ENCODE measurements at places on chromosomes 2 and 18.
A peak's percentile ranks its signal among the peaks of the same experiment; 100 is the strongest.

DNA sequence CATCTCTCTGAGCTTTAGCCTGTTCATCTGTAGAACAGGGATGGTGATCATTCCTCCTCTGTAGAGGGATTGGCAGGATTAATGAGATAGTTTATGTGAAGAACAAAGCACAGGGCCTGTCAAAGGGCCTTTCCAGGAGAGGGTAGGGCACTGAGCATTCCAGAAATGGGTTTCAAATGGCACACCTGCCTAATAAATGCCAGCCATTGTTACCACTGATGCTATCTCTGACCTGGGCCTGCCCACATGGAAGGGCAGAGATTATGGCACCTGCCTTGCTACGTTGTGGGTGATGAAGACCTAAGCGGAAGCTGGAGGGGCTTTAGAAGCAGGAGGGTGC, 31.0 kb upstream of the GMPPA start:
- no peak for DNase-seq

DNA sequence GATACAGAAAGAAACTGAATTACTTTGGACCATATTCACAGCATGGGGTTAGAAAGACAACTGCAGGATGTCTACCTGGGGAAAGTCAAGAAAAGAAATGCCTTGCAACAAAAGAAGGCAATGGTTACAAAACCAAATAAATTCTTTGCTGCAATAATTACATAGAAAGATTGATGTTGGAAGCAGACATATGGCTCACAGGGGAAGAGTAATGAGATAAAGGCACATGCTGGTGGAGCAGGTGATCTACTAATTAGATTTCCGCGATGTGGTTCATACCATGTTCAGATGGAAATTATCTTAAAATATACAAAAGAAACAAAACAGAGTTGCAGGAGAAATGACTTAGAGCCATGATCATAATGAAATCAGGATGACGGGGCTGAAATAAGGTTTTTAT, 718.8 kb upstream of the PKDCC start:
- no peak for DNase-seq

- DNase-seq: no peak
These were observed 183.5 kb downstream of the DSC3 start for GRCh38 chr18:30859036-30859435.

GRCh38 chr18:63422864-63423304, 608 bp upstream of the VPS4B start:
- DNase-seq: no peak

GRCh38 chr2:129934044-129934822, 45.2 kb upstream of the RAB6C start:
- DNase-seq: no peak

DNA sequence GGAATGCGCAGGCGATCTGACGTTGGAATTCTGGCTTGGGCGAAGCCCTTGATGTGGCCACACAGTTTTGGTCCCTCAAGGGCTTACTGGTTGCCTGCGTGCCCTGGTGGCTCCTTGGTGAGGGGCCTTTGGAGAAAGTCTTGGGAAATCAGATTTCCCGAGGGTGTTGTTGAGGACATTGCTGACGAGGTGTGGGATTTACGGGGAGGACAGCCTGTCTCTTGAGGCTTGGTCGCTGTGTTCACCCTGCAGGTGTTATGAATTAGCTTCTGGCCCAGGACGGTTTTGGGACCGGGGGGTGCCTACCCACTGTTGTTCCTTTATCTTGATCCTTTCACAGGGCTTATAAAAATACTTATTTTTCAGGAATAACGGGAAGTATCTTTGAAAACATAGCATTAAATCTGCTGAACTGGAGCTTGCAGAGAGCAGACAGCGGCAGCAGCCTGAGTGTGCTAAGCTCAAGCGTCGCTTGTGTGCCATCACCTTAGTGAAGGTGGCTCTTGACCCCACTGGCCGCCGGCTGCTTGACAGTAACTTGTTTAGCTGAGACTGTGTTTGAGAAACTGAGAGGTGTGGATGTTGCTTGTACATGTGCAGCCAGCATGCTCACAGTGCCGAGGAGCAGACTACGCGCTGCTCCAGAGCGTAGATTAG, 4.2 kb downstream of the CTDP1 start:
- no peak for DNase-seq

- no peak for DNase-seq
These were observed 104.9 kb downstream of the ZNF236 start for GRCh38 chr18:76927223-76927725.

DNA sequence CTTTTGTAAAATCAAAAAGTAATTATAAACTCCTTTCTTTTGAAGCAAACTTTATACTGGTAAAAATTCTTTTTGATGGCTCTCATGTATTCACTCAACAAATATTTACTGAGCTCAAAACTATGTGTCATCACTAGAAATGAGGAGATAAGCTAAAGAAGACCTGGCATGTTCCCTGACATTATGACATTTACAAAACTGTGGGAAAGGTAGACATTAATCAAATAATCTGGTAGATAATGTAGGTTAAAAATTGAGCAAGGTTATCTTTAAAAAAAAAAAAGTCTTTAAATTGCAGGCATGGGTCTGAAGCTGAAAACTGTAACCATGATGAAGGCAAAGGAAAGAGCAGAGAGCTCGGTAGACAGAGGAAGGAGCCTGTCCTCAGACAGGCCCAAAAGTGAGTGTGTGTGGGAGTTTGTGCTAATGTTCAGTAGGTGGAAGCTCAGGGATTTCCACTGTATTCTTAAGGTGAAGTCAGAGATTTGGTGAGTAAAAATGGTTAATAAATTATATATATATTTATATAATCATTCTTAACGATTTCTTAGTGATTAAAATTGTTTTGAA, 612.9 kb downstream of the LRP1B start:
- no peak for DNase-seq

GRCh38 chr2:24153478-24153877, 21.4 kb upstream of the FAM228A start:
- no peak for DNase-seq

DNA sequence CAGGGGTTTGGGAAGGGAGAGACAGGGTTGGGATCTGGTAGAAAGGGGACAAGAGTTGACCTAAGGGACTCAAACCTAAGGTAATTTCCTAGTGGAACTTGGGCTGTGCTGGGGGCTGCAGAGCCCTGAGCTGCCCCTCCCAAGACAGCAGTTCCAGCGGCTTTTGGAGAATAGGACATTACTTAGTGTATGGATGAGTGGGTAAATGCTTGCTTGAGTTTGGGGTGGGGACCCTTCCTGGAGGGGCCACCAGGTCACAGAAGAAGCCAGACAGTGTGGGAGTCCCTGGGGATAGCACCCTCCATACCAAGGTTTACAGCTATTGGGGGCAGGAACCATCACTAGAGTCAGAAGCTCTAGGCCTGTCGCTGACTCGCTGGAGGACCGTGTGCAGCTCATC, 111.5 kb downstream of the CAPN13 start:
- DNase-seq: no peak

- no peak for DNase-seq
These were observed 63.7 kb downstream of the COPS8 start for GRCh38 chr2:237149425-237149824.

DNA sequence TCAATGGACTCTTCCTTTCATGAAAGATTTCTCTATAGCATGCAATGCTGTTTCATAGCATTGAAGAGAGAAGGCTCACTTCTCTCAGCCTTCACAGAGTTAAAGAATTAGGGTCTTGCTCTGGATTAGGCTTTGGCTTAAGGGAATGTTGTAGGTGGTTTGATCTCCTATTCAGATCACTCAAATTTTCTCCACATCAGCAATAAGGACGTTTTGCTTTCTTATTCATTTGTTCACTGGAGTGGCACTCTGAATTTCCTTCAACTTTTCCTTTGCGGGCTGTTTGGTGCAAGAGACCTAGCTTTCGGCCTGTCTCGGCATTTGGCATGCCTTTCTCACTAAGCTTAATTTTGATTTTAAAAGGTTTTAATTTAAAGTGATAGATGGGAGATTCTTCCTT, 131.6 kb downstream of the RBMS1 start:
- DNase-seq: no peak

GRCh38 chr2:132400169-132400900, 16.3 kb upstream of the GPR39 start:
- no peak for DNase-seq

- DNase-seq: no peak
These were observed 662.3 kb upstream of the FANCL start for GRCh38 chr2:58903427-58903826.

DNA sequence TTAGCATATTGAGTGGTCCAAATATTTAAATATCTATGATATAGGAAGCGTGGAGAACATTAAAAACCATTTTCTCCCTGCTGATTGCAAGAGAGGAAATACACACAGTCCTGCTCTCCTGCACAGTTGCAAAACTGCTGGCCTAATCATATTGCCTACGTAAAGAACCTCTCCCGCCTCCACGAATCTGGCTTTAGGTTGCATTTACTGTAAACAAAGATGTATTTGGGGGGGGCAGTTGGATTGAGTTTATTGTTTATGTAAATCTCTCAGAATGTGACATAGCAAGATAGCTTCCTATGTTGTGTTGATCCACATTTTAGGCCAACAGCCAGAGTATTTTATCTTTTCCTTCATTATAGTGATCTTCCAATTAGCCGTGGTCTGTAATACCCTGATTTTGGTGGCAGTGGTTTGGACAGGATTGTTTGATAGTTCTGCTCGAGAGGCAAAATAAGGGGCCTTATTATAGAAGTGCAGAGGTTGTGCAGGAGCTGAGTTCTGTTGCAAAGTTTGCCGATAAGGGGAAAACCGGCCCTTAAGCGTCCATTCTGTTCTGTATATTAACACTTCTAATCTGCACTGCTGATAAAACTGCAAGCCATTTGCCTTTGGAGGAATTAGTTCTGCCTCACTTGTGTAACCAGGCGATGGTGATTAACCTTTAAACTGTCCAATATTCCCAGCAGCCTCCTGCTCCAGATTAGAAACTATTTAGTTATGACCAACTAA, 101.6 kb upstream of the SIX3 start:
- DNase-seq: no peak

DNA sequence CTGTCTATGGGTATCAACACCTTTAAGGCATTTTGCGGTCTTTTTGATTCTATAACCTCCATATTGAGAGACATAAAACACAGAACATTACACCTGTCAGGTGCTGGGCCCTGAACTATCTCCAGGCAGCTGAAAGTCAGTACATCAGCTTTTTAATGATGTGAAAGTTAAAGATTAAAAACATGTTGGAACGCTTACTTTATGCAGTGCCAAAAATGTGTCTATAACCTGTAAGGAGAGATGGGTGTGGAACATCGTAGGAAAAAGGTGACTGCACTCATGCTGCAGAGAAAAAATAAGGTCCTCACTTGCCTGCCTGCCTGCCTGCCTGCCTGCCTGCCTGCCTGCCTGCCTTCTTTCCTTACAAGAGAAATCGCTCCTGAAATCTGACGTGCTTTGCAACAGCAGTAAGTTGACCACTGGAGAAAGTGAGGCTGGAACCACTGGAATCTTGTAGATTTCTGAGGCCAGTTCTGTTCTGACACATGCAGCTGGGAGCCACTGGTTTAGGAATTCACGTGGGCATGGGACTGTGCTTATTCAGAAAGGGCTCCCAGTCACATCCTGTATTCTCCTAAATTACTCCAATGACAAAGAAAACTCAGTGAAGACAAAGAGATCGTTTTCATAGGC, 34.1 kb downstream of the BCL11A start:
- no peak for DNase-seq

- DNase-seq: no peak
These were observed 300.9 kb downstream of the CYP26B1 start for GRCh38 chr2:71846669-71847291.

DNA sequence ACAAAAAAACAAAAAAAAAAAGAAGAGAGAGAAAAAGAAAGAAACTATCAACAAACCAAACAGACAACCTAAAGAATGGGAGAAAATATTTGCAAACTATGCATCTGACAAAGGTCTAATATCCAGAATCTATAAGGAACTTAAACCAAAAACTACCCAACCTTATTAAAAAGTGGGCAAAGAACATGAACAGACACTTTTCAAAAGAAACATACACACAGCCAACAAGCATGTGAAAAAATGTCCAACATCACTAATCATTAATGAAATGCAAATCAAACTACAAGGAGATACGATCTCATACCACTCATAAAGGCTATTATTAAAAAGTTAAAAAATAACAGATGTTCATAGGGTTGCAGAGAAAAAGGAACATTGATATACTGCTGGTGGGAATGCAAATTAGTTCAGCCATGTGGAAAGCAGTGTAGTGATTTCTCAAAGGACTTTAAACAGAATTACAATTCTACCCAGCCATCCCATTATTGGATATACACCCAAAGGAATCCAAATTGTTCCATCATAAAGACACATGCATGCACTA, 7.2 kb upstream of the POLE4 start:
- DNase-seq: no peak

DNA sequence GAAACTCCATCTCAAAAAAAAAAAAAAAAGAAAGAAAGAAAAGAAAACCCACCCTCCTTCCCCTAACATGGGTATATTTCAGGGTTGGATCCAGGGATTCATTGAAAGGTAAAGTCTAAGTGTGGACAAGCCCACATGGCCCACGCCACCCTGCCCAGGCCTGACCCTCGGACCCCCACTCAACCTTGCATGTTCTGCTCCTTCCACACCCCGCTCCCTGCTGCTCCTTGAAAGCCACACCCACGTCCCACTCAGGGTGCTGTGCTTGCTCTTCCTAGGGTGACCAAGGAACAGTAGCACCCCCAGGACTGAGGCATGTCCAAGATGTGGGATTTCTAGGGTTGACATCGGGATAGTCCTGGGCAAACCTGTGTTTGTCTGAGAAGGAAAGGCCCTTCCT, 172.7 kb upstream of the MYCN start:
- DNase-seq: no peak

DNA sequence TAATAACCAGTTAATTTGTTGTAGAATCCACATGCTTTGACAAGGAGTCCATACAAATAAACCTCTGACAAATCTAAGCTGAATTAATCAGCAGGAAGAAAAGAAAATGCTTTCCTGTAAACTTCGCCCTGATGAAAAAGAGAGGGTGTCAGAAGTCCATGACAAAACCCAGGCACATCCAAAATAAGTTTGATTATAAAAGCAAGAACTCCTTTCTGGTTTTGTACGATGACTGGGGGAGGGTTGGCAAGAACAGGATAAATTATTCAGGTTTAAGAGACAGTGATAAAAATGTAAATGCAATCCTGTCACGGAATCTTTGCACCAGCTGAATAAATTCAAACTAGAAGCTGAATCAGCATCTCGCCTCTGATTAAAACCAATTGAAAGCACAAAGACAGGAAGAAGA, 469.2 kb upstream of the TNP1 start:
- no peak for DNase-seq

GRCh38 chr18:45102863-45103262, 422.2 kb downstream of the SETBP1 start:
- peak; percentile 21 for DNase-seq

DNA sequence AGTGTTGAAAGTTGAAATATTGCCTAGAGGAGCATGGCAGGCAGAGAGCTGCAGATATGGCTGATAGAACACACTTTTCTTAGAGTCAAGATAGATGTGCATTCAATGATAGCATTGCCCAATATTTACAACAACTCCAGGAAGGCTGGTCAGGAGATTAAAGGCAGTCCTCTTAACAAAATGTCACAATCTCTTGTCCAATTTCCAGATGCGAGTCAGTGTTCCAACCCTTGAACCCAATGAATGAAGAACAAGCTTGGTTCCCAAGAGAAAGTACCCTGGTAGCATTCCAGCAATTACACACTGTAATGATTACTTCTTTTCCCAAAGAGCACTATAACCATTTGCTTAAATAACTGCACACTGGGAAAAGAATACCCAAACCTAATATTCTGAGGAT, 839.4 kb upstream of the VRK2 start:
- no peak for DNase-seq

- peak; percentile 30 for DNase-seq
These were observed 1.5 kb upstream of the BCL2L11 start for GRCh38 chr2:111118981-111119821.

All from OCI-LY7 (cell line).